ENCODE measurements at places on chromosomes 5 and 9. TPM values are rescaled to one million over a fixed set of nuclear protein-coding genes. Genes with fewer than 3 reads are reported as not detected.

DNA sequence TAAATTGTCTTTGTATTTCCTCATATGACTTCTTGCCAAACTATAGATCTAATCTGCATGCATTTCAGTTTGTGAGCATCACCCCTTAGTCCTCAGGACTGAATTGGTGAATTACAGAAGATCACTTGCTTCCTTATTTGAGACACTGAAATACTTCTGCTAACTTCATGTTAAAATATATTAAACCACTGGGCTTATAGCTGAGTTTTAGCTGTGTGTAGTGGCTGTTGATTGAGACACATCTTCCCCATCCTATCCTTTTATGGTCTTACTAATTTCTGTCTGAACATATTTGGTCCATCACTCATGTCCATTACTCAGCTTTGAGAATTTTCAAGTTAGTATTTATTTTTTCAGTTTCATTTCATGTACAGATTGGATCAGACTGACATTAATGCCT is 295.9 kb downstream of the PSAT1 start:
- DNase-seq = no peak

DNA sequence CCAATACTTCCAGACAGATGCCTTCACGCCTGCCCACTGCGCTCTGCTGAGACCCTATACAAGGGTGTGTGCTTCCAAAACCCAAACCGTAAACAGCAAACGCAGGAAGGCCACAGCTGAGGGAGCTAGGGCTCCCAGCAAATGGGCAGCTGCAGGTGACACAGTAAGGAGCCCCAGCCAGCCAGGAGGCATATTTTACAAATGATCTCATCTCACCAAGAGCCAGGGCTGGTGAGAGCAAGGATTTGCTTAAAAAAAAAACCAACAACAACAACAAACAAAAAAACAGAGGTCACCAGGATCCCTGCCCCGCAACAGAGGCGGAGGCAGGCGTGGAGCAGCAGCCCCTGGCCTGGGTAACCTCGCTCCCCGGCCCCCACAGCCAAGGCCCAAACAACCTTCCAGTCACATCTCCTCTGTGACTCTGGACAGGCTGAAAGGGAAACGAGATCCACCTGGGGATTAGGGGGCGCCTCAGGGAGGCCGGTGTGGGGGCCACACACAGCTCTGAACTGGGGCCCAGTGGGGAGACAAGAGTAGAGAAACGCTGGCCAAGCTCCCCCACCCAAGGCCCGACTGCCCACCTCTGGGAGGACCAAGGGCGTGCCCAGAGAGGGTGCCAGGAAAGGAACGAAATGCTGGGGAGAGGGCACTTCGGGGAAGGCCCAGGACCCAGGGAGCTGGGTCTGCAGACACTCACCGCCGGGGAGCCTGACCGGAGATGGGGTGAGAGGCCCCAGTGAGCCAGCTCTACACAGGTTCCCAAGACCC is 3.3 kb downstream of the NACC2 start:
- DNase-seq = no peak

GRCh38 chr9:104074876-104075275 is 19.2 kb upstream of the SMC2 start:
- DNase-seq = no peak

ZDHHC11 gene
- total RNA-seq = 7.2 TPM

GRCh38 chr9:114607671-114608524 is 3.2 kb upstream of the TMEM268 start:
- DNase-seq = no peak

FAM200C gene
- 37.6 TPM for total RNA-seq

- no peak for DNase-seq
Measured at GRCh38 chr5:126855266-126855665, 78.3 kb downstream of the LMNB1 start.

NUTM2F gene
- total RNA-seq = not detected

- DNase-seq = no peak
Measured at GRCh38 chr9:38451162-38451561, 26.9 kb upstream of the IGFBPL1 start.

IL13 gene
- total RNA-seq = not detected

CPLANE1 gene
- 65.4 TPM for total RNA-seq

GRCh38 chr5:60161340-60161934 is 267.9 kb upstream of the PDE4D start:
- DNase-seq = no peak

Measured in occipital lobe (tissue), 3 donors.